ENCODE measurements at places on chromosomes 2 and 18. TPM values are rescaled to one million over a fixed set of nuclear protein-coding genes. Genes with fewer than 3 reads are reported as not detected.

DNA sequence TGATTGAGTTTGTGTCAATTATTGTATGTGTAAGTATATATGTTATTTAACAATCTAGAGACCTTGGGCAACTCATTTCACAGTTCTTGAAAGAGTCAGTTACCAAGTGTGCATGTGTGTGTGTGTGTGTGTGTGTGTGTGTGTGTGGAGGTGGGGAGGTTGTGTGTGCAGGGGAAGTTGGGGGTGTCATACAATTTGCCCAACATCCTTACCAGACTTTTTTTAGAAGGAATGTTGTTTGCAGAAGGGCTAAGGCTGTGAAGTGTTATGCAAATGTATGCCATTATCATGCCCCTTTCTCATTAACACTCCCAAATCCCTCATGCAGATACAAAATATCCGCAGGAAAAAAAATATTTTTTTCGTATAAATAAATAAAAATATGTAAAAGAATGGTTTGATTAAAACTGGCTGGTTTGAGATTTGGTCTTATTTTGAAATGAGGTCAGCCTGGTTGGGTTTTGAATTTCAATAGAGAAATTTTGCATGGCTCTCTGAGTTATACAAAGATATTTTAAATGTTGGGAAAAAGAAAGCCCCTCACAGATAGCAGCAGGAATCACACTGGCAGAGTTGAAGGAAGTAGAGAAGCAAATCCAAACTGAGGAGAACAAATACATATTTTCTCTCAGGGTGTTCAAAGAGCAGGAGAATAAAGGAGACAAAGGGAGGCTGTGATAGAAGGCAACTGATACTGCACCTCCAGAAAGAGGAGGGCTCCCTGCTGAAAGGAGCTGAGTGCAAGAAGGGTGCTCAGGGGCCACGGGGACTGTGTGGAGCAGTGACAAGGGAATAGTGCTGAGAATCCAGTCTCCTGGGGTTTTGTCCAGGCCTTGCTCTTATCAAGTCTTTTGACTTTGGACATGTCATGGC, 1365.5 kb upstream of the CELF4 start:
- DNase-seq = no peak

- no peak for DNase-seq
Observed at GRCh38 chr18:13451661-13452387, 233.3 kb downstream of the LDLRAD4 start.

- DNase-seq = no peak
Observed at GRCh38 chr2:108010912-108011591, 24.7 kb downstream of the SLC5A7 start.

- no peak for DNase-seq
Observed at GRCh38 chr2:129336276-129336675, 643.2 kb upstream of the RAB6C start.

- DNase-seq = peak; percentile 74
Observed at GRCh38 chr18:45464619-45465018, 150.7 kb upstream of the SLC14A2 start.

GRCh38 chr2:110979471-110980338, 141.0 kb upstream of the BCL2L11 start:
- no peak for DNase-seq

DNA sequence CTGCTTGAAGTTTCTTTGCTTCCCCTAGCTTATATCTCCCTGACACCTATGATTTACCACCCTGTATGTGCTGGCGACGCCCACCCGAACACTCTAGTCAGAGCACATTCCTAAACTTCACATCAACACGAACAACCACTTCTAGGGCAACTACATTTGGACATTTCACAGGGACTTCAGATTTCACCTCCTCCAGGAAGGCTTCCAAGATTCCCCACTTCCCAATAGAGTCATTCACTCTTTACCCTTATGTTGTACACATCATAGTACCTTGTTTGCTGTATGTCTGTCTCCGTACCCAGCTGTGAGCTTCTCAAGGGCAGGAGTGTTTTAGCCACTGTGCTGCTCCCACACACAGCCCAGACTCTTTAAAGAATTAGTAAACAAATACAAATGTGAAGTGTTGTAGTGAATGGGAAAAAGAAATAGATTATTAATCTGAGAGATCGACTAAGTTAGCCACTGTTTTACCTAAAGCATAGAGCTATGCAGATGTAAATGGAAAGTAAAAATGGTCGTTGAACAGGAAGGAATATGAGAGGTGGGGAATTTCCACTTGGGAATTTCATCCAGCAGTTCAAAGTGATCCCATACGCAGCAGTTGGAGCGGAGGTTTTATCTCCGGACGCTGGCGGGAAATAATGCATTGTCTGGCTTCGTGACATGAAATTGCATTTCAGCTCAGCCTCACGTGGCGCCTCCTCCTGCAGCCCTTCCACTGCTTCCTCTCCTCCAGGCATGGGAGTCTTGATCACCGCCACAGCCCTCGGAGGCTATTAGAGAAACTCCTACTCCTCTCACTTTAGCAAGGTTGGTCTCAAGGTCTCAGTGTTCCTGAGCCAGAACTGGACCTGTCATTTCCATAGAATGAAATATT, 233.4 kb upstream of the COPS8 start:
- no peak for DNase-seq

- DNase-seq = no peak
Observed at GRCh38 chr2:122955776-122956175, 1069.3 kb upstream of the CNTNAP5 start.

DNA sequence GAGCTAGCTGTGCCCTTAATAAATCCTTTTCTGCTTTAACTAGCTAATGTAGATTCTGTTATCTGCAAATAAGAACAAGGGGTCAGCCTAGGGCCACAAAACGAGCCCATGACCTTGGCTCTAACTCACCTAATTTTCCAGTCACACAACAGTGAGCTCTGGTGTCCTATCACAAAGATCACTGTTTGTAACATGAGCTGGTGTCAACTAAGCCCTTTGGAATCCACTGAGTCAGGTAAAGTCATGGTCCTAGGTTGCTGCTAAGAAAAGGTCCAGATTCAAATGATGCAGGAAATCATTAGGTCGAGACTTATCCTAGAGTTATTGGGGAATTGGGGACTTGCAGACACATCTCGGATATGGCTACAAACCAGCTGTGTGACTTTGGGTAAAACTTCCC, 49.9 kb downstream of the ST8SIA5 start:
- DNase-seq = no peak

GRCh38 chr2:69572641-69573040, 70.9 kb downstream of the AAK1 start:
- DNase-seq = no peak

DNA sequence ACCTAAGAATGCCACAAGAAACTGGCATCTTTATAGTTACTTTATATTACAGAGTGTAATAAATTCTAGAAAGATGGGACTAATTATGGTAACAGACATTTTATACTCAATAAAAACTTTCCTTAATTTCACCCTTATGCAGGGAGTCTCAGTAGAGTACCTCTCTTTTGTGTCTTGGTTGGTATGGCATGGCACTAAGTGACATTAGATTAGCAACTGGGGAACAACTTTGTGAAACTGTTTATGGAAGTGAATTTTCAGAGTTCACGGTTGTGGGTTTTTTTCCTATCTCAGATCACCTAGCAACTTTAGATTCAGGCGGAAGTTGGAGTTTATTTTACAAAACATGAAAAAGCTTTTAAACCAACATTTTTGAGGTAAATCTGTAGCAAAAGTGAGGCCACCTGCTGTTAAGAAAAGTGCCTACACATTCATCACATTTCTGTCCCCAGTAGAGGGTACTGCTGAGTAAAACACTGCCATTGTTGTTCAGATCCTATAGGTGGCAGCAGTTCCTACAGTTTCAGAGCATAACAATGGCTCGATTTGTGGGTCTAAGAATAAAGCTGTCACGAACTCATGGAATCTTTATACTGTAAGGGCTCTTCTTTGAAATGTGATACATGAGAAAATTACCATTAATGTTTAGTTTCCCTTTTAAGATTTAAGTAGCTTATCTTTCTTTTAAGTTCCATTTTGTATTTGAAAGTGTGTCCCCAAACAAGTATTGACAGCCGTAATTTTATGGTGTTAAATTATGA, 117.6 kb downstream of the CAMKMT start:
- peak; percentile 81 for DNase-seq

GRCh38 chr2:150090031-150090430, 397.4 kb downstream of the RND3 start:
- no peak for DNase-seq

DNA sequence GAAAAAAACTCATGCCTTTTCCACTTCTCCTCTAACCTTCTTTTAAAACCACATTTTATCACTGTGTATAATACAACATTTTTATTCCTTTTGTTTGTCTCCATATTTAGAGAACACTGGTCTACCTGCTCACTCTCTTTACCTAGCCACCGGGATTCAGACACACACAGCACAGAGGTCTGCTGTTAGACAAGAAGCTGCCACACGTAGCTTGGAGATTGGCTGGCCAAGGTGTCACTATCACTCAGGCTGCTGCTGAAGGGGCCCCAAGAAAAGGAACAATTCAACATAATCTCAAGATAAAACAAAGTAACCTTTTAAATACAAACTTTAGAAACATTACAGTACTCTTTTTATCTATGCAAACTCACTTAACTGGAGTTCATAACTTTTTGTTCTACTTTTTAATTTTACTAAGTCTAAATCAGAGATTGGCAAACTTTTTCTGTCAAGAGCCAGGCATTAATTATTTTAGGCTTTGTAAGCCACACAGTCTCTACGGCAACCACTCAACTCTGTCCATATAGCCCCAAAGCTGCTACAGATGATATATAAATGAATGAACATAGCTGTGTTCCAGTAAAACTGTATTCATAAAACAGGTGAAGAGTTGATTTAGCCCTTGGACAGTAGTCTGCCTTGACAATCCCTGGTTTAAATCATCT, 25.8 kb downstream of the FEZ2 start:
- DNase-seq = no peak

GRCh38 chr2:20135631-20136050, 84.2 kb upstream of the LAPTM4A start:
- DNase-seq = peak; percentile 89

The IGFBP5 gene
- polyA plus RNA-seq = 156 TPM

The CYRIA gene
- polyA plus RNA-seq = 0.13 TPM

The WIPF1 gene
- polyA plus RNA-seq = 48.2 TPM

The EML6 gene
- polyA plus RNA-seq = 1.1 TPM

The SIX3 gene
- polyA plus RNA-seq = 0.67 TPM

The MALL gene
- polyA plus RNA-seq = 5.2 TPM

The CTAGE1 gene
- polyA plus RNA-seq = 0.03 TPM

The FOXI3 gene
- 0.02 TPM for polyA plus RNA-seq
